ENCODE measurements at places on chromosomes 12 and 14.
A peak's percentile ranks its signal among the peaks of the same experiment; 100 is the strongest.

DNA sequence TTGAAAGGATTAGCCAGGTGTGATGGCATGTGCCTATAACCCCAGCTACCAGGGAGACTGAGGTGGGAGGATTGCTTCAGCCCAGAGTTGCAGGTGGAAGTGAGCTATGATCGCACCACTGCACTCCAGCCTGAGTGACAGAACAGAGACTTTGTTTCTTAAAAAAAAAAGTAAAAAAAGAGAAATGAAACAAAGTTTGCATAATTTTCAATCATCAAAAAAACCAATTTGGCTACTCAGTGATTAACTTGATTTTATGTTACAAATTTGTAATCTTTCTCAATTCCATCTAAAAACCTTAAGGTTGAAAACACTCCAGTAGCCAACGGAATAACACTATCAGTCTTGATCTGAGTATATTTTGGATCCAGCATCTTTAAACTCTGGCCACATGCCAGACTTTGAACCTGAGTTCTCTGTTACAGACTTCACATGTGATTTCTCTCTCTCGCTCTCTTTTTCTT, 12.6 kb upstream of the DENND5B start:
- no peak for DNase-seq

DNA sequence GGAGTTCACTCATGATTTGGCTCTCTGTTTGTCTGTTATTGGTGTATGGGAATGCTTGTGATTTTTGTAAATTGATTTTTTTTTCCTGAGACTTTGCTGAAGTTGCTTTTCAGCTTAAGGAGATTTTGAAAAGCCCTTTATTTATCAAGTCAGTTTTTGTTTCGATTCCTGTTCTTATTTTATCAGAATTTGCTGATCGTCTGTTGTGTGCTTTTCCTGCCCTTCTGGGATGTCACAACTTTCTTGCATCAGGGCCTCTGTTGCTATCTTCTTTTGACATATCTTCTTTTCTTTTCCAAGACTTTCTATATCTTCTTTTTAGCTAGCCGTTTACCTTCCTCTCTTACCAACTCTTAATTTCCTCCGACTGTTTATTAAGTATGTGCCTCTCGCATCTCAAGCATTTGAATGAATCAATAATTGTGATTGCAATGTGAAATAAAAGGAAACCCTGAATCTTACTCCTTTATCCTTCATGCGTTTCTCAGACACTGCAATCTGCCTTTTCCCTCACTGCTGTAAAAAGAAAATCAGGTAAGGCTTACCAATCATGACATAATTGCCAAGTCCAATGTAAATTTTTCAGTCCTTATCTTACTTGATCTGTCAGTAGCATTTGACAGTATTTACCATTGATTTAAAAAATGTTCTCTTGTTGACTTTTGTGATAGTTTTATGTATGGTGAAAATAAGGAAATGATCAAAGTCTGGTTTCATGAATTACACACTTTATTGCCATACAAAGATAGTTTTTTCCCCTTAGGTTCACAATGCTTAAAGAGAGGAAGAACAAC, 53.0 kb downstream of the ETNK1 start:
- DNase-seq: no peak

DNA sequence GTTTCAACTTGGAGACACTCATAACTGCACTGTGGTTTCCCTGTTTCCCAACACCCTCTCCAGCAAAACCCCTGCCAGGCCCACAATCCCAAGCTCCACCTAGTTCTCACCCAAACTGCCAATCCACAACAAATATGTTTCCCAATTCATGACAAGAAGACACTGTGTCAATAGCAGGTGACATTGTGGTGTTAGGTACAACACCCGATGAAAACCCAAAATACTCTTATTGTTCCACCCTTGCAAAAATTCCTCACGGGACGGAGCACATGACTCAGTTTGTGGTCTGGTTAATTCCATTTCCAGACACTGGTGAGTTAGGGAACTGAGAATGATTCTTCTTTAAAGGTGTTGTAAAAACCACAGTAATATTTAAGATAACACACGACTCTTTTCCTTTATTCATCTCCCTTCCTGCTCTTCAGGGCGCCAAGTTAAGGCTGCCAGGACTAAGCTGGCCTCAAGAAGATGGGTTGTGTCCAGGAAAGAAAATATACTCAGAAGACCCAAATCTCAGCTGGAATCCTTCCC, 735.5 kb downstream of the MED13L start:
- no peak for DNase-seq

DNA sequence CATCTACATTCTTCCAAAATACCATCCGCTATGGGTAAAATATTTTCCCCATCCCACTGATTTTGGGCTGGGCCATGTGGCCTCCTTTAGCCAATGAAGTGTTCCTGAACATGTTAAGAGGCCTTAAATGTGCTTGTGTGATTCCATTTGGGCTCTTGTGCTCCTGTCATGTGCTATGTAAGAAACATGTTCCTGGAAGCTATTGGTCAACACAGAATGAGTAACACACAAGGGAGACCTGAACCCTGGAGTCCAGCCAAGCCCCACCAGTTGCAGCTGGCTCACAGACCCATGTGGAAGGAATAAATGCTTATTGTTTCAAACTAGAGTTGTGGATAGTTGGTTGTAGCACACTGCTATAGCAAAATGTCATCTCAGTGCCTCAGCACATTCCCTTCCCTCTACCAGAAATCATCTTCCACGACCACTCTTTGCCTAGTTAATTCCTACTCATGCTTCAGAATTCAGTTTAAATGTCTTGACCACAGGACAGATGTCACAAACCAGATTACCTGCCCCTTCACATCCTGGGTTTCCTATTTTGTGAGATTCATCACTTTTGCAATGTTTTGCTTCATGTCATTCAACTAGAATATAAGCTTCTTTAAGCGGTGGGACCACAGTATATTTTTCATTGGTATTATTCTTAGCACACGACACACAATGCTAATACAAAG, 217.3 kb upstream of the EEA1 start:
- DNase-seq: no peak

DNA sequence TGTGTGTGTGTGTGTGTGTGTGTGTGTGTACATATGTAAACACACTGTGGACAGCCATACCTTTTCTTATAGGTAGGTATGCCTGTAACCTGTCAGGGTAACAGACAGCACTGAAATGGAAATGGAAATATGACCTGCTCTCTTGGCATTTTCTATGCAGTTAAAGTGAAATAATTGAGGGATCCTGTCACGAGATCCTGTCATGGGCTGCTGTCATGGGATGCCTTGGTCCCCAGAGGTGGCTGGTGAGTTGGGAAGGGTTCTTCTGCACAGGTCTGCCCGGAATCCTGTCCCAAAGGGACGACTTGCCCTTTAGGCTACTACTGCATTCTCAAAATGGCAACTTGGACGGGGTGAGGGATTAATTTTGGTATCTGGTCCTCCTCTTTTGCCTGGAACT, 47.3 kb downstream of the ELK3 start:
- DNase-seq: no peak

GRCh38 chr14:51627313-51627712, 24.4 kb upstream of the FRMD6 start:
- DNase-seq: no peak

- DNase-seq: no peak
Observed at GRCh38 chr12:113242560-113242959, 21.3 kb downstream of the TPCN1 start.

GRCh38 chr14:105028251-105028927, 7.5 kb upstream of the CDCA4 start:
- no peak for DNase-seq

- no peak for DNase-seq
Observed at GRCh38 chr12:121793440-121793837, at the start of gene RHOF. Gene RHOF, minus strand, starts transcription at chr12:121793688. Its CDS starts 55 bp downstream, at chr12:121793633.

DNA sequence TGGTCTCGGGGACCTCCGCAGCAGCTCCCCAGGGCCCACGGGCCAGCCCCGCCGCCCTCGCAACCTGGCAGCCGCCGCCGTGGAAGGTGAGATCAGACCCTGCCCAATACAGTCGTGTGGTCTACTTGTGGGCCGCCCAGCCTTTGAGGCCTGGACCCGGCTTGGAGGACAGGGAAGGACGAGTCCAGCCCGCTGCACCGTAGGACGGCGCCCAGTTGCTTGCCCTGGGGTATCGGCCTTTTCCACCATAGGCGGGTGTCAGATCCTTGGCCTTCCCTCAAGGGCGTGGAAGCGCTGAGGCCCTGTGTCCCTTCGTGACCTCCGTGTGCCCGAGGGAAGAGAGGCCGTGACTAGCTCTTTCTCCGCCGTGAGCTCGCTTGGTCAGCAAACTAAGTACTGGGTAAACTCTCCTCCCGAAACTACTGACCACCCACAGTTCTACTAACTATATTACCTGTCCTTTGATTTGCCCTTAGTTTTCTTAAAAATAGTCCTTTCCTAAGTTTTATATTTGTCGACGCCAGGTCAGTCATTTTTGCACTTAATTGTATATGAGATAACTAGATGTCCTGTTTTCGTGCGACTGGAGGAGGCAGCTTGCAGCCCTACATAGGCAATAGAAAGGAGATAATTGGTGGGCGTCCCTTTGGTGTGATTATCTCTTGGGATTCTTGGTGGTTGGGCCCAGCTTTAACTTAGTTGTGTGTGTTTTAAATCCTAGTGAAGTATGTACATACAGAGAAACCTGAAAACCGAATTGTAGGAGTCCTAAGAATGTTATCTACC, 757 bp downstream of the SLC25A3 start:
- DNase-seq: no peak

DNA sequence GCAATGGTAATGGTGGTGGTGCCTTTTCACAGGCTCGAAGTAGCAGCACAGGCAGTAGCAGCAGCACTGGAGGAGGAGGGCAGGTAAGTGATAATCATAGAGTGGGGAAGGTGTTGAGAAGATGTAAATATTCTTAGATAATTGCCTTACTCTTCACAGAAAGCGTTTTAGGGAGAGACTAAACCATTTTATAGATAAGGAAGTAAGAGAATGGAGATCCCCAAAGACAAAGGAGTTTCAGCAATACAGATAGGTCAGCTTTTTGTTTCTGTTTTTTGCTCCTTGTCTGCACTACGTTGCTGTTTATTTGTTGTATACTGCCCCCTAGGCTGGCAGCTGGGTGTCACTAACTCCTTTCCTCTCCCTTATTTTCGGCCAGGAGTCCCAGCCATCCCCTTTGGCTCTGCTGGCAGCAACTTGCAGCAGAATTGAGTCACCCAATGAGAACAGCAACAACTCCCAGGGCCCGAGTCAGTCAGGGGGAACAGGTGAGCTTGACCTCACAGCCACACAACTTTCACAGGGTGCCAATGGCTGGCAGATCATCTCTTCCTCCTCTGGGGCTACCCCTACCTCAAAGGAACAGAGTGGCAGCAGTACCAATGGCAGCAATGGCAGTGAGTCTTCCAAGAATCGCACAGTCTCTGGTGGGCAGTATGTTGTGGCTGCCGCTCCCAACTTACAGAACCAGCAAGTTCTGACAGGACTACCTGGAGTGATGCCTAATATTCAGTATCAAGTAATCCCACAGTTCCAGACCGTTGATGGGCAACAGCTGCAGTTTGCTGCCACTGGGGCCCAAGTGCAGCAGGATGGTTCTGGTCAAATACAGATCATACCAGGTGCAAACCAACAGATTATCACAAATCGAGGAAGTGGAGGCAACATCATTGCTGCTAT, 2.0 kb downstream of the SP1 start:
- DNase-seq: peak; percentile 22

DNA sequence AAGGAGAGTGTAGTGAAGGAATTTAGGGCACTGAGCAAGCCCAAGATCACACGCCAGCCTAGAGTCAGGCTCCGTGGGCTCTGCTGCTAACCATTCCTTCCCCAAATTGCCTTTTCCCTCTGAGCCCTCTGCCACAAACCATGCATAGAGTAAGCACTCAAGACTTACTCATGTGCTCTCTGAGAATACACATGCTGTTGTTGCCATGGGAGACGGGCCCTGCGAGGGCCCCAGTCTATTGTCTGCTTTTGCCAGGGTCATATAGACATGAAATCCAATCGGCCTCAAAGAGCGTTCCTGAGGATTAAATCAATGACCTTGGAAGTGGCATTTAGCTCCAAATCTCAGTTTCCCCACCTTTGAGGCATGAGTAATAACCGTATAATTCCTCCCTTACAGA, 48.7 kb upstream of the WSCD2 start:
- no peak for DNase-seq

DNA sequence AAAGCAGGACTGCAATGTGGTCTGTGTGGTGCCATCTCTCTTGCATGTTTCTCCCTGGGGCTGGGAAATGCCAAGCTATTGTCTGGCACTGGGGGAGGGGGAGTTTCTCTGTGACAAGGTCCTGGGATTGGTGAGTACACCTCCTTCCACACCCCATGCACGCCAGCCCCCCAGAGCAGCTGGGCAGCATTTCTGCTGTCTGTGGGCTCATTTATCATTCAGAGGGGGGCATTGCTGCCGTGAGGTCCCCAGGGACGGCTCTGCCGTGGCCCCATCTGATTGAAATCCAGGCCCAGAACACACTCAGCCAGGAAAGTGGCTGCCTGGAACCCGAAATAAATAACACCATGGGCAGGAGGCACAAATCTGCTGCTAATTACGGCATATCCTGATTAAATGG, 12.6 kb upstream of the FAM222A start:
- no peak for DNase-seq

DNA sequence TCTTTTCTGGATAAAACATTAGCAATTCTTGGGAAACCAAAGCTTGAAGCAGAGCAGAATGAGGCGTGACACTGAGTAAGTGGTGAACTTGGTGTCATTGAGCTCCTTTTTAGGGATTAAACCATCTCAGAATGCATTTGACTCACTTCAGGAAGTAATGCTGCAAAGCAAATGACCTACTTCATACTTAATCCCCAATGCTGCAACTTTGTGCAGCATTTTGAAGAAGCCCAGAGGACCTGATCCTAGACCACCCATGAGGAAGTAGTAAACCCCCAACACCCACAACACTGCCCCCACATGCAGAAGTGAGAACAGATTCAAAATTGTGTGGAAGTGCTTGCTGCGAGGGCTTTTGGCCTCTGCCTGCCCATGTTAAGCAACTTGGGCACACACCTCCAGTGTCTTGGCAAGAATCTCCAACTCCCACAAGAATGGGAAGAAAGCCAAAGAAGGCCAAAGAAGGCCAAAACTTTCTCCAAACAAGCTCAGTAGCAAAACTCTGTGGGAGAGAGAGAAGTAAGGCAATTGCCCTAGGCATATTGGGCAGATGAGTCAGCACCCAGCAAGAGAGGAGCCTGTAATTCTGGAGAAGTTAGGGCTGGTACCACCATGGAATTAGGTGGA, 69.2 kb upstream of the ETV6 start:
- no peak for DNase-seq

- DNase-seq: no peak
Observed at GRCh38 chr12:31591380-31591901, 505 bp upstream of the DENND5B start.

DNA sequence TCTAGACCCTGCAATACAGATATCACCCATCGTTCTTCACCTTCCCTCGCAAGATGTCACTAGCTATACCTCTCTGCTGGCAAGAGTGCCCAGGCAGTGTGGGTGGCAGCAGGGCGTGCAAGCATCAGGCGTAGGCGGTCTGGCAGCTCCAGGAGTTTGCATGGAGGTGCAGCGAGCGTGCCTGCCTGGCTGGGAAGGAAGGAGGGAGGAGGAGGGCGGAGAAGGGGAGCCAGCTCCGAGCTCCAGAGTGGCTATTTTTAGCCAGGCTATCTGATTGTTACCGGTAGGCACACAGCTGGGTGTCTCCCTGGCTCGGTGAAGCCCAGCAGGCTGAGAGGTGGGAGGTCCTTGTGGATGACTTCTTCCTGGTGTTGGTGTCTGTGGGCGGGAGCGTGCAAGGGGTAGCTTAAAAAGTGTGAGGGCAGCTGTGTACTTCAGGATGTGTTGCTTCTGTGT, 6.2 kb downstream of the FOXJ2 start:
- peak; percentile 37 for DNase-seq
